ENCODE measurements at places on chromosomes 3 and 15.
A peak's percentile ranks its signal among the peaks of the same experiment; 100 is the strongest.

- DNase-seq: no peak
These were observed 22.8 kb downstream of the SLC12A6 start for GRCh38 chr15:34314491-34315490.

- no peak for DNase-seq
These were observed 91.4 kb upstream of the MYZAP start for GRCh38 chr15:57500256-57500655.

- peak; percentile 77 for DNase-seq
These were observed 43.2 kb upstream of the UBE2E2 start for GRCh38 chr3:23159929-23160328.

- DNase-seq: no peak
These were observed 3.3 kb upstream of the ADPGK start for GRCh38 chr15:72786676-72787345.

- DNase-seq: no peak
These were observed 25.2 kb downstream of the PLXNB1 start for GRCh38 chr3:48404440-48405342.

DNA sequence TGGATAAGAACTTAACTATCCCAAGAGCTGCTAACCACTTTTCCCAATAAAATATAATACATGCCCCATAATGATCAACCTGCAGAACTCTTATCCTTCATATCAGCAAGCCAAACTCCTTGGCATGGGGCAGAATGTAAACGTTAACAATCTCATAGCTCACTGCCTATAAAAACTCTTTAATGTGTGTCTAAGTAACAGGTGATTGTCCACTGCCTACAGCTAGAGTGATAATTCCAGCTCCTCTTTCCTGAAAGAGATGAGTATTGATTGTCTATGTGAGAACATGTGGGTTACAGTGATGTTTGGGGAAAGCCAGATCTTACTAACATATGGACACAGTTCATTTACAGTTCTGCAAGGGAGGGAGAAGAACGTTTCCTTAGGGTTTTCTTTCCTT lies 11.3 kb upstream of the GLCE start:
- no peak for DNase-seq

- no peak for DNase-seq
These were observed 83.5 kb upstream of the PRR20G start for GRCh38 chr3:127371334-127371733.
